ENCODE measurements at places on chromosomes 16 and 17.

- DNase-seq: no peak
Observed at GRCh38 chr16:55734665-55735064, 78.9 kb downstream of the SLC6A2 start.

DNA sequence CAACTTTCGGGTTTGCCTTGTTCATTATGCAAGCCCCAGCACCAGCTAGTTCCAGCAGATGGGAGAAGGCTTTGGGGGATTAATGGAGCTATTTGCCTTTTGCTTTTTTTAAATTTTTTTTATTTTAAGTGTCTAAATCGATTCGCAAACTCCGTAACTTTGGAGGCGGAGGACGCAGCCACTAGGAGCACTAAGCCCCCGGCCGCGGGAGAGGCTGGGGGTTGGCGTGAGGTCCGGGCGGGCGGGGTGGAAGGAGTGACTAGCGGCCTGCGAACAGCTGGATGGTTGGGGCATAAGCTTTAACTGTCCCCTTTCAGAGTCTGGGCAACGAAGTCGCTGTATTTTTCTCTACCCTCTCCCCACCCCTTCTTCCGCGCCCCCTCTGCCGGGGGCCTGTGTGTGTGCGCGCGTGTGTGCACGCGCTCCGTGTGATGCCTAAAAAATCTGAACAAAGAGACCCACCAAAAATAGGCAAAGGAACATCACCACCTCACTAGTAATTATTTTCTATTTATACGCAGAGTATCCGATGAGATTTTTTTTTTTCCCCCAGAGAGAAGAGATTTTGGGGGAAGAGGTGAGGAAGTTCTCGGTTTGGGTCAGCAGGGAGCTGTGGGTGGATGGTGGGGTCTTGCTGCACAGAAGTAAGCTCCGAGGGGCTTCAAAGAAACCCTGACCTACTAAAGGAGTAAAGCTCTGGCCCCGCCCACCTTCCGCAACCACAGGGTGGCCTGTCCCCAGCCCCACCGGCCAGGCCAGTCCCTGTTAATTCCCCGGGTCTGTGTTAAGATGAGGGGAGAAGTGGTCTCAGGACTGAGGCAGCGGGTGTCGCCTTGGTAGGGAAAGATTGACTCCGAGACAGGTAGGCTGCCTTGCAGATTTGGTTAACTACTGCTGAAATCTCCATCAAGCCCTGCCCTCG, 2.3 kb downstream of the SHISA9 start:
- no peak for DNase-seq

GRCh38 chr17:43169561-43170139, 1.4 kb upstream of the NBR1 start:
- peak; percentile 17 for DNase-seq

- no peak for DNase-seq
Observed at GRCh38 chr17:50710025-50710424, 2.3 kb upstream of the ANKRD40 start.

DNA sequence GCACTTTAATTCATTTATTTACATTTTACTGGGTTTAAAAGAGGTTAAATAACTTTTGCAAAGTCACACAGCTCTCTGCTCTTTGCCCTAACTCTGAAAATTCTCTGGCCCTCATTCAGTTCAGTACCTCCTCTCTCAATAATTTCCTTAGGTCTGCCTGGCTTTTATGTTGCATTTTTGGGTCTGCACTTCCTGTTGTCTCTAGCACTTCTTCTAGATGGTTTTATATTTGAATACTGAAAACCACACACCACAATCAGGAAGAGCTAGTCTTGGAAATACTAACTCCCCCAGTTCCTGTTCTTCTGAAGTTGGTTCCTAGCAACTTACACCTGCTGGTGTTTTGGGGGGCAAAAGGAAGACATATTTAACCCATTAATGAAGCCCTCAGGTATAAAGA, 577.9 kb downstream of the HS3ST4 start:
- DNase-seq: no peak

GRCh38 chr16:82653550-82654511, 27.1 kb downstream of the CDH13 start:
- DNase-seq: peak; percentile 48

GRCh38 chr17:20989991-20990855, 52.6 kb downstream of the USP22 start:
- no peak for DNase-seq

- DNase-seq: no peak
Observed at GRCh38 chr17:79211061-79211770, 136.6 kb downstream of the ENGASE start.

DNA sequence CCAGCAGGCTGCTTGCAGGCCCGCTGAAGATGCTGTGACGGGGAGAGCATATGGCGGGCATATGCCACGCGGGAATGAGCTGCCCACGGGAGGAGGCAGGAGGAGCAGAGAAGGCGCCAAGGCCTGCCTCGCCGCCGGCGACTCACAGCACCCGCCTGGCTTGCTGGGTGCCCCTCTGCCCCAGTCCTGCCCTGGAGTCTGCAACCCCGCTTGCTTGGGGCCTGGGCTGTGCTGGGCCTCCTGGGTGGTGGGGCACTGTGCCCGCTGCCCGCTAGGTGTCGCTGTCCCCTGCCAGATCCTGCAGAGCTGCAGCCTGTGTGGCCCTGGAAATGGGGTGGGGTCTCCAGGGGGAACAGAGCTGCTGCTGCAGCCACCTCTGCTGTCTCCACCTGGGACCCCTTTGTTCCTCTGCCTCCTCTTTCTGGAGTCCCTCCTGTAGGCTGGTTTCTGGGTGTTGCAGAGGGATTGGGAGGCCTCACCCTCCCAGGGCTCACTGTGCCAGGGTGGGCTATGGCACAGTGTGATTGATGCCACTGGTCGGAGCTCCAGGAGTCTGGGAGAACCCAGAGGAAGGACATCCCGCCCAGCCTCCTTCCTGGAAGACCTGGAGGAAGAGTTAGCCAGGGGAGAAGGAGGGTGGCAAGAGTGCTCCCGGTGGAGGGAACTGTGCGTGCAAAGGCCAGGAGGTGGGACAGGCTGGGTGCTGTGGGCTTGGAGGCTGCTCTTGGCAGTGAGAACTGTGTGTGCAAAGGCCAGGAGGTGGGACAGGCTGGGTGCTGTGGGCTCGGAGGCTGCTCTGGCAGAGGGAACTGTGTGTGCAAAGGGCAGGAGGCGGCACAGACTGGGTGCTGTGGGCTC, 141.0 kb upstream of the CIBAR2 start:
- peak; percentile 85 for DNase-seq

Measured in H54 (cell line).